ENCODE measurements at places on chromosomes 7 and 10.

DNA sequence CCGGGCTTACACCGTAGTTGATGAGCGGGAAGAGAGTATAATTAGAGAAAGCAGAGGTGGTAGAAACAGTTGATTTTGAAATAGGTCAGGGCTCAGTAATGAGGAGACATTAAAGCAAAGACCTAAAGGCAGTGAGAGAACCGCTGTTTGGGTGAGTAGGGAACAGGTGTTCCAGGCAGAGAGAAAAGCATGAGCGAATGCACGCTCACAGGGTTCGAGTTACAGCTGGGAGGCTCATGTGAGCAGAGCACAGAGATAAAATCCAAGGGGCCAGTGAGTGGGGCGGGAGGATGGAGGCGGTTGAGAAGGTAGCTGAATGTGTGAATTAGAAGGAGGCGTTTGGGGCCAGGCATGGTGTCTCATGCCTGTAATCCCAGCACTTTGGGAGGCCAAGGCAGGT, 39.9 kb downstream of the APBB1IP start:
- DNase-seq, result no peak

- DNase-seq, result no peak
These were observed 141.2 kb upstream of the ZNF716 start for GRCh38 chr7:57308631-57309408.

GRCh38 chr10:97427571-97428179, 1.7 kb downstream of the PGAM1 start:
- no peak for DNase-seq

DNA sequence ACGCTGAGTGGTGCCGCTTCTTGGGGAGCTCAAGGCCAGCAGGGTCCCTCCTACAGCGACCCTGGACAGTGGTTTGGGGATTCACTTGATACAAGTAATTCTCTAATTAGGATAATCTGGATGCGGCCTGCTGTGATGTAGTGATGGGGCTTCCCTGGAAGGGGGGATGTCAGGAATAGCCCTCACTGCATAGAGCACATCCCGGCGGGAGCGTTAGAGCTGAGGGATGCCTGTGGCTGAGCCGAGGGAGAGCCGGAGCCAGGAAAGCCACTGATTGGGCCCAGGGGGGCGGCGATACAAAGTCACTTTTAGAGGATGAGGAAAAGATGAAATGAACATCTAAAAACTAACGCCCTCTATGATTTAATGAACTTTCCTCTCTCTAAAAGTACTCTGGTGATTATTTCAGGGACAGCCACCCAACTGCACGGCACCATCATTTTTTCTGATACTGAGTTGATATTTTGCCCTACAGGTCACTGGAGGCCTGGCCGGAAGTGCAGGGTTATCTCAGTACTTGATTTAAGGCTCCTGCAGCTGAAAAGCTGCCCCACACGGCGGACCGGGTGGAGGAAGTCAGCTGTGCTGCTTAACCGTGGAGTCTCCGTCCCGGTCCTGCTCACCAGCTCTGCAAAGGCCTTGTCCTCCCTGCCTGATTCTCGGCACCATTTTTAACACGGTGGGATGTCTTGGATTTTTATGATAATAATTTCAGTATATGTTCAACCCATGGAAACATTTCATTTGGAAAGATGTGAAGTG, 518.8 kb downstream of the DNAJB6 start:
- no peak for DNase-seq

DNA sequence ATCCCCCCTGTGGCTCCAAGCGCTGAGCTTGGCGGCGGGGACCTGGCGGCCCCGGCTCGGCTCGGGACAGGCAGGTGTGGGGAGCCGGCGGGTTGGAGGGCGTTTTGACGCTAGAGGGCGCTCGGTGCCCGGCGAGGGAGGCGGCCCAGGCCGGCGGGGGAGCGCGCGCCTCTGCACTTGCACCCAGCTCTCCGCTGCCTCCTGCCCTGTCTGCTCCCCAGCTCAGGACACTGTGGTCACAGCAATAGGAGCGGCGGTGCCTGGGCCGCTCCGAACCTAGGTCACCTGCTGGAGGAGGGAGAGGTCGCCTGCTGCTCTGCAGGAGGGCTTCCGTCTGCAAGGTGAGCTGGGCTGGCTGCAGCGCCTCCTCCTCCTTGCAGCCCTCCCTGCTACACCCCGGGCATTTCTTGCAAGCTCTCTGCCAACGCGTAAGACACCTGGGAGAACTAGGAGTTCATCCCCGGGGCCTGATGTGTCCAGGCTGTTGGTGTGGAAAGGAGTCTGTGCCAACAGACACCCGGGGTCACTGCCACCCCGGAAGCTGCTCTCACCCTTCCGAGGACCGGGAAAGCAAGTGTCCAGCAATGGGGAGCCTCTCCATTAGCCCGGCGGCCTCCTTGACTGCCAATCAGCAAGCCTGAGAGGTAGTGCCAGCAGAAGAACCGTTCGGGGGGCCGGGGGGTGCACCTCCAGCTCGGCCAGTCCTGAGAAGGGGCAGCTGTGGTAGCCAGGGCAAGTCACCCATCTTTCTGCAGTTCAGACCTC, 620.4 kb downstream of the GALNT17 start:
- DNase-seq, result no peak

GRCh38 chr7:66558660-66559465, 69.8 kb upstream of the KCTD7 start:
- no peak for DNase-seq

DNA sequence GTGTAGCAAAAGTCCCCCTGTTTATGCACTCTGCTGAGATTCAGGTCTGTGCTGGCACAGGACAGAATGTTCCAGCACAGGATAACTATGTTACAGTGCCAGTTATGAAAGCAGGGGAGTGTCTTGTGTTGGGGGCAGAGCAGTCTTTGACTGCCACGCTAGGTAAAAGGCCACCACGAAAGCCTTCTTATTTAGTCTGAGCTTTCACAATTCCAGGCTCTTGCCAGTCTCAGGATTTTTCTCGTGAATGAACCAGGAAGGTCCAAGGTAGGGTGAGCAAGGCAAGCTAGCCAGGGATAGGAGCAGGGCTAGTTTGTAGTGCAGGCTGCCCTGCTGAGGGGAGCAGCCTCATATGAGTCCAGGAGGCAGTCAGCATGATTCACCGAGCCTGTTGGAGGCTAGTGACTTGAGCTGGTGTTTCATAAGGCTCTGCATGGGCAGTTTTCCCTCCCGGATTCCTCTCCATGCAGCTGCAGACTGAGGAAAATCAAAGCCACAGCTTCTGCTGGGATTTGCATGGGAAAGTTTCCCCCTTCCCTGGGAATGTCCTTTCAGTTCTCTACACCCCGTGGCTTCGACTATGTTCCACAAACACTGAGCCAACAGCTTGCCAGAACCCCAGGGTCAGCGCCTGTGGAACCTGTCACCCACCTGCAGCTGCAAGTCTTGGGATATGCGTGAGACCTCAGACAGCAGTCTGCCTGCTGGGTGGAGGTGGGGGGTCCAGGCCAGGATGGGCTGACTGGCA, 112.3 kb downstream of the JCAD start:
- no peak for DNase-seq

- no peak for DNase-seq
These were observed 77.9 kb downstream of the CARD11 start for GRCh38 chr7:2965745-2966270.

- no peak for DNase-seq
These were observed 124.8 kb upstream of the TMEM72 start for GRCh38 chr10:44786286-44786850.

DNA sequence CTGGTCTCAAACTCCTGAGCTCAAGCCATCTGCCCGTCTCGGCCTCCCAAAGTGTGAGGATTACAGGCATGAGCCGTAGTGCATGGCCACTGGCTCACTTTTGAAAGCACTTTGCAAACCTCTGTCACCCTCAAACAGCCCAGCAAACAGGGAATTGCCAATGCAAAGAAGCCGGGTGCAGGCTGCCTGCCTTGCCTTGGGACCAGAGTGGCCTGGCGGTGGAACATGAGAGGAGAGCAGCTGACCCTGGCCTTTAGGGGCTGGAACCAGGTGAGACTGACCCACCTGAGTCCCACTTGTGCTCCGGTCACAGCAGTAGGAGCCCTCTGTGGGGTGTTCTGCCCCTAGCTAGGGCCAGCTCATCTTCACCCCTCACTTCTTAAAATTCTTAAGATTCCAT, 237.1 kb upstream of the GALNT17 start:
- no peak for DNase-seq

DNA sequence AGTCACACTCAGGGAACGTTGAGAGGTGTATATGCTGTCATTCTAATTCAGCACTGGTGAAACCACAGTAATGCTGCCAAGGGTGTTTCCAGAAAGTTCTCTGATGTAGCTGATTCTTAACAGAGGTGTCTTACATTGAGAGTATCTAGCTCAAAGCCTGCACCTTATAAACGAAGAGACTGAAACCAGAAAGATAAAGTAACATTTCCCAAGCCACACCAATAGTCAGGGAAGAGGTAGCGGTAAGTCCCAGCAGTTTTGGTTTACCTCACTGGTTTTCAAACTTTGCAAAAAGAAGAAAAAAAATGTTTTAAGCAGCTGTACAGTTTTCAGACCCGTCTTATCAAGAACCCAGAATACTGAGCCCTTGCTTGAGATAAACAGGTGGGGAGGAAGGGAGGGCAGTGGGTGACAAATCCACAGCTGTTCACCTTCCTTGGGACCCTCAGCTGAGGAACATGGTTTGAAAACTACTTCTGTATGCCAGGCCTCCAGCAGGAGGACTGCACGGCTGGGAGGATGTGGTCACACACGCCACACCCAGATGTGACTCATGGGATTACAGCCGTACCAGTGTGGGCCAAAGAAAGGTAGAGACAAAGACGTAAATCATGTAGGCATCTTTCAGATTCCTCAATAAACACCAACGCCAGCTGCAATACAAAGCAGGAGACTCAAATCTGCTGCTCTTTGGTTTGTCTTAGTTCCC, 63.9 kb upstream of the GSDME start:
- no peak for DNase-seq
